T-helper 17 cell (primary cell): ENCODE measurements at places on chromosomes 1 and 21. TPM values are rescaled to one million over a fixed set of nuclear protein-coding genes. Genes with fewer than 3 reads are reported as not detected.

The HS2ST1 gene
- total RNA-seq = 12.0 TPM

The OR14K1 gene
- total RNA-seq = not detected

The TRPM2 gene
- total RNA-seq = 26.1 TPM

The RHOU gene
- 2.0 TPM for total RNA-seq

The TBX15 gene
- not detected for total RNA-seq

The EDN2 gene
- 0.37 TPM for total RNA-seq

The DAP3 gene
- total RNA-seq = 98.9 TPM

The DCST2 gene
- 0.94 TPM for total RNA-seq

The SLC35F3 gene
- 0.10 TPM for total RNA-seq

The S100A11 gene
- 76.4 TPM for total RNA-seq

The SLC44A3 gene
- total RNA-seq = 0.68 TPM

The GJB4 gene
- not detected for total RNA-seq

The TMEM125 gene
- total RNA-seq = not detected

The RXFP4 gene
- not detected for total RNA-seq

The AHDC1 gene
- 18.7 TPM for total RNA-seq

The KDF1 gene
- 0.62 TPM for total RNA-seq

The OR10J1 gene
- total RNA-seq = not detected

The CADM3 gene
- total RNA-seq = not detected

The KANK4 gene
- total RNA-seq = not detected
